ENCODE measurements at places on chromosomes 2 and 18. TPM values are rescaled to one million over a fixed set of nuclear protein-coding genes. Genes with fewer than 3 reads are reported as not detected.

GRCh38 chr2:216694082-216694825 is 1.1 kb downstream of the IGFBP5 start:
- DNase-seq: no peak
- no peak overlapping the region for H3K4me3 ChIP-seq
- peaks cover 83% of the 10 kb centered on the region for H3K27me3 ChIP-seq
- H3K4me1 ChIP-seq: no peaks in the 10 kb centered on the region
- H3K27ac ChIP-seq: no peak overlapping the region
- H3K36me3 ChIP-seq: no peaks in the 10 kb centered on the region

GRCh38 chr2:104434318-104434792 is 419.6 kb upstream of the POU3F3 start:
- no peaks in the 10 kb centered on the region for H3K4me1 ChIP-seq
- DNase-seq: no peak
- no peaks in the 10 kb centered on the region for H3K27me3 ChIP-seq
- H3K36me3 ChIP-seq: no peaks in the 10 kb centered on the region
- no peak overlapping the region for H3K4me3 ChIP-seq

GRCh38 chr2:99880148-99880963 is 262.0 kb downstream of the AFF3 start:
- no peak for DNase-seq
- H3K36me3 ChIP-seq: no peaks in the 10 kb centered on the region
- no peaks in the 10 kb centered on the region for H3K4me1 ChIP-seq
- no peak overlapping the region for H3K27ac ChIP-seq
- H3K4me3 ChIP-seq: no peak overlapping the region
- 0 out of 3 replicates have a peak, but pooled peaks cover 5% of the 10 kb centered on the region for H3K27me3 ChIP-seq

GRCh38 chr2:11750422-11750821 is 4.0 kb downstream of the LPIN1 start:
- H3K27me3 ChIP-seq: no peaks in the 10 kb centered on the region
- H3K4me1 ChIP-seq: peaks cover 34% of the 10 kb centered on the region

DNA sequence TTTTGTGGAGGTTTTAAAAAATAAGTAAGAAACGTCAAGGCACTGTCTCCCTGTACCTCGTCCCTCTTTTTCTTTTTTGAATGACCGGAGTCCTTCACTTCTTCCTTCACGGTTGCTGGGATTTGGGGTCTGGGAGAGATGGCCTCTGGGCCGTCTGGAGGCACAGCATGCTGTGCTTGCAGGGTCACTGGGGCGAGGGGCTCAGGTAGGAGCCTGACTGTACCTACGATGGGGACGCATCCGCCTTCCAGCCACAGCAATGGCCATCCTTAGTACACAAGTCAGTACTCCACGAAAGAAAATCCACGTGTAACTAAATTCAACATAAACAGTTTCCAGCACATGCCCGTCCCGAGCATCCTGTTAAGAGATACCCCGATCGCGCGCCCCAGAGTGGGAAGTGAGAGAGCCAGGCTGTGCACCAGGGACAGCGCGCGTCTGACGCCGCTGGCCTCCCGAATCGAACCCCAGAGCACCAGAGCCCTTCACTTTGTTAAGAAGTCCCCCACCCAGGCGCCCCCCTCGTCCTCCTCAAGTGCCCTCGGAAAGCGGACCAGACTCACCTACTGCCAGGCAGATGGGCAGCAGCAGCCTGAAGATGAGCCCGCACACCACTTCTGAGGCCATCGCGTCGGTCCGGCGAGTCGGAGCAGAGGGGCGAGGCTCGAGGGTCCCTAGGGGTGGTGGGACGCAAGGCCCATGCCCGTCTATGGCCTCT is 1.2 kb downstream of the PIEZO2 start:
- H3K27ac ChIP-seq: no peak overlapping the region
- H3K4me3 ChIP-seq: peak overlapping the region; percentile 57
- no peaks in the 10 kb centered on the region for H3K36me3 ChIP-seq

DNA sequence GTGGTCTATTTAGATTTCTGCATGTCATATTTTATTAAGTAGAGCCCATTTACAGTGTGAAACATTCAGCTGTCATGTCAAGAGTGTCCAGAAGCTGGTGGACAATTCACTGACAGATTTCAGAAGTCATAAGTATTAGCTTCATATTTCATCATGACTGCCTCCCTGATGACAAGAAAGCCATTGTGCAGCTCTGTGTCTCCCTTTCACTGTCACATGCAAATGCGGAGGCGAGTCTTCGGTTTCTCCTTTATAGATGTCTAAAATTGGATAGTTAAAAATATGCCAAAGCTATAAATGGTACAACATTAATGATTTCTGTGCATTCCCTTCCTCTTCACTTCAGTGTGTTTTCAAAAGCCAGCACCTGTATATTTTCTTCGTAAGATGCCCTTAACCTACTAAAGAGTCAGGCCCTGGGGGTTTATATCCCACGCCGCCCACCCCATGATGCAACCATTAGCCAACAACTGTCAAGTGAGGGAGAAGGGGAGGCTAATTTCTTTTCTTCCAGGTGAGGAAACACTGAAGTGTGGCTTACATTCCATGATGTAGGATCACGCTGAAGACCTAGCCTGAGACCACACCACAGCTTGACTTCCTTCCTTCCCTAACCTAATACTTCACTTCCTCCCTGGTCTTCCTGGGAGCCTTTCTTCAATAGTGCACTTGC is 99.6 kb upstream of the DDX18 start:
- H3K27ac ChIP-seq: no peak overlapping the region
- no peak for DNase-seq
- no peaks in the 10 kb centered on the region for H3K4me1 ChIP-seq
- H3K4me3 ChIP-seq: no peak overlapping the region
- no peaks in the 10 kb centered on the region for H3K36me3 ChIP-seq

DNA sequence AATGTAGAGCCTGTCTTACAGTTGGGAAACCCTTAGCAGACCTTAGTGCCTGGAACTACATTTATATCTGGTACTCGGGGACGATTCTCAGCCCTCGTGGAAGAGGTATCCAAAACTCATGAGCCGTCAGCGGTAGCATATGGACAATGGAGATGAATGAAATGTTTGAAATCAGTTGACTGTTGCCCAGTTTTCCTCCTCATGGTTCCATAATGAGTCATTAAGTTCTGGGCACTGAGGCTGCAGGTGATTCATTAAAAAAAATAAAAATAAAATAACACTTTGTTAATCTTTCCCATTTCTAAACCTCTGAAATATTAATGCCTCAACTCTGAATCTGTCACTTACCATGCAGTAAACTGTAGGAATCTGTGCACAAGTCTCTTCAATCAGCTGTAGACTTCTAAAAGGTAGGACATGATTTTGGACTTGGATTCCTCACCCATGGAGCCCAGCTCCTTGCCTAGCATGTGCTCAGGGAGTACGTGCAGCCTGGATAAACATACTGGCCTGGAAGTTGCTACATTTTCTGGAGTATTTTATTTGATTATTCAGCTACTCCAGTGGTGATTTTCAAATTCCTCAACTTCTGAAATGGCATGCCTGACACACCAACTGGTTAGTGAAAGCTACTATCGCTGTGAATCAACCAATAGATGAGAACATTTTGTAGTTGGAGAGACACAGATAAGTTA is 979.2 kb downstream of the CNTNAP5 start:
- H3K4me1 ChIP-seq: no peaks in the 10 kb centered on the region
- no peak overlapping the region for H3K27ac ChIP-seq
- no peak overlapping the region for H3K4me3 ChIP-seq

GRCh38 chr2:88615822-88616221 is 11.4 kb downstream of the EIF2AK3 start:
- H3K4me3 ChIP-seq: no peak overlapping the region
- peaks cover 3% of the 10 kb centered on the region for H3K4me1 ChIP-seq
- H3K27ac ChIP-seq: no peak overlapping the region
- DNase-seq: no peak

DNA sequence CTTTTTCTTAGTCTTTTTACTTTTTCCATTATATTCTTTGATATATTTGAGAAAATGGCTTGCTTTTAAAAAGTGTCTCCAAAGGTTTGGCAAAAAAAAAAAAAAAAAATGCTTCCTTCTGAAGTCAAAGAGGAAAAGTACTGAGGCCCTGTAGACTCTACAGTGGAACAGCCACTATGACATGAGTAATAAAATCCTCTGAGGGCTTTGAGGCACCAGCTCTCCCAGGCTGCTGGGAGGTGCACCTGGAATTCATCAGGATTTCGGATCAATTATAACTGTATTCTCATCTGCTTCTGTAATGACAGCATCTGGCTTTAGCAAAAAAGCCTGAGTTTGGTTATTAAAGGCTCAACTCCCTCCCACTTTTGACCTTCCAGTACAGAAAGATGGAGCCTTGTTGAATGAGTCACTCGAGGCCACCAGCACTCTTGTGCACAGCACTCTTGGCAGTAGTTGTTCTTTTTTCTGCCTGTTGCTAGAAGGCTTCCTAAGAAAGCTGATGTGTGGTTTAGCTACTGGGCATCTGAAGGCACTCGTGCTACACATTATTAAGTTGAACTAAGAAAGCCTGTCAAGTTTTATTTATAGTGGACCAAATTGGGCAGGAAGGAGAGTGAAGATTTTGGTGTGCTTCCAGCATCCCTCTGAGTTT is 131.3 kb downstream of the PRPF40A start:
- H3K36me3 ChIP-seq: peaks cover 69% of the 10 kb centered on the region
- H3K4me3 ChIP-seq: no peak overlapping the region
- no peaks in the 10 kb centered on the region for H3K4me1 ChIP-seq
- no peak overlapping the region for H3K27ac ChIP-seq
- DNase-seq: peak; percentile 18

- no peak overlapping the region for H3K27ac ChIP-seq
- H3K36me3 ChIP-seq: no peaks in the 10 kb centered on the region
- H3K4me1 ChIP-seq: peaks cover 26% of the 10 kb centered on the region
- no peak for DNase-seq
- H3K27me3 ChIP-seq: no peaks in the 10 kb centered on the region
- H3K4me3 ChIP-seq: no peak overlapping the region
Observed at GRCh38 chr2:120391911-120392665, 46.2 kb downstream of the INHBB start.

PKP4 gene
- total RNA-seq: 80.9 TPM

SPOPL gene
- total RNA-seq: 51.6 TPM

CFAP65 gene
- not detected for total RNA-seq

NOSTRIN gene
- not detected for total RNA-seq

DYSF gene
- 0.17 TPM for total RNA-seq

UGT1A4 gene
- not detected for total RNA-seq

Data from HepG2 (cell line).